ENCODE measurements at places on chromosomes 2 and 18.

GRCh38 chr2:58794103-58794502 lies 553.0 kb upstream of the FANCL start:
- DNase-seq: no peak

DNA sequence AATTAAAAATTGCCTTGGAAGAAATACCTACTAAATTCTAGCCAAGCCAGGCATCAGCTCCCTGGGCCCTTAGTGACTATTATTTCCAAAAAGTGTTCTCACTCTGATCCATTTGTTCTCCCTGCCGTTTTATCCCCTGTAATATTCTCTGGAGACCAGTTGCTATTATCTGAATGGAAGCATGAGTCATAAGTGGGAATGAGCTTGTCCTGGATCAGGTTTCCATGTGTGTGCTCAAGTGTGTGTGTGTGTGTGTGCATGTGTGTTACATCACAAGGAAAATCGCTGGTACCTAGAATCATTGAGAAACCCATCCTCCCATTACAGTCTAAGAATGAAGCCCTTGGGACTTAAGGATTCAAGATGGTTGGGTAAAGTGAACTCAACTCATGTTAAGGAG lies 130.3 kb upstream of the CXCR4 start:
- no peak for DNase-seq

- DNase-seq: peak; percentile 66
These were observed 23.0 kb downstream of the CYTIP start for GRCh38 chr2:157420771-157421323.

DNA sequence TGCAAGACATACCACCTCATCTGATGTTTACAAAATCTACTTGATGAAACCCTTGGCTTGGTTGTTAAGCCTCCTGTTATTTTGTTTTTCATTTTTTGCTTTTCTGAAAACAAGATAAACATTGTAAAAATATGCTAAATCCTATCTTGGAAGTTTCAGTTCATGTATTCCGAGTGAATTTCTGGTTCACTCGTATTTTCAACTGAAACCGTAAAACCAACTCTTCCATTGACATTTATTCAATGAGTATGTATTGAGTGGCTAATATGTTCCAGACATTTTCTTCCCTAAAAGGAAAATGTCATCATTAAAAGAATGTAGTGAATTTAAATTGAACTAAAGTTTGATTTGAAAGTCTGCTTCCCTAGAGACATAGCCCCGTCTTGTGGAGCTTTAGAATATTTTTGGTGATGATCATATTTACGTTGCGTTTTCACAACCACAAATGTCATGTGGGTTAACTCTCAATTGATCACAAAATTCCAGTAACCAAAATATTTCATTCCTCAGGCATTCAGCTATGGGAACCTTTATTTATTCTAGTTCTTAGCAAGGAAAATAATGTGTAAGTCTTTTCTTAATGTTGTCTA lies 204.2 kb downstream of the MBD2 start:
- DNase-seq: no peak

GRCh38 chr2:97747716-97748115 lies 34.3 kb downstream of the ZAP70 start:
- no peak for DNase-seq

DNA sequence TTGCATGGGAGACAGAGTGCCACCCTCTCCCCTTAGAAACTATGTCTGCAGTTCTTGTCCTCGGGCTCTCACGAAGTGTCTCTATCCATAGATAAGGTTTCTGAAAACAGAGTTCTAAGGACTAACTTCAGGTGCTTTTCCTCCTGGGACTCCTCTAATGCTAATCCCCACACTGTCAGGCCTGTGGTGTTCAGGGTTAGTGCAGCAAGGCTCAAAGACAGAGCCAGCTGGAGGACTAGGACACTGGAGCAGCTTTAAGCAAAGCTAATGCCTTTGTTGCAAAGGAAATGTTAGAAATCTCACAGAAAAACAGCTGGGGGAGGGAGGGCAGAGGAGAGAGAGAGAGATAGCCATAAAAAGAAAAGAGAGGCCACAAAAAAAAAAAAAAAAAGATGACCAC lies 824.0 kb upstream of the FSHR start:
- DNase-seq: no peak

GRCh38 chr2:190876631-190877030 lies 4.0 kb upstream of the GLS start:
- DNase-seq: no peak

GRCh38 chr2:223057569-223057968 lies 5.6 kb downstream of the KCNE4 start:
- no peak for DNase-seq

DNA sequence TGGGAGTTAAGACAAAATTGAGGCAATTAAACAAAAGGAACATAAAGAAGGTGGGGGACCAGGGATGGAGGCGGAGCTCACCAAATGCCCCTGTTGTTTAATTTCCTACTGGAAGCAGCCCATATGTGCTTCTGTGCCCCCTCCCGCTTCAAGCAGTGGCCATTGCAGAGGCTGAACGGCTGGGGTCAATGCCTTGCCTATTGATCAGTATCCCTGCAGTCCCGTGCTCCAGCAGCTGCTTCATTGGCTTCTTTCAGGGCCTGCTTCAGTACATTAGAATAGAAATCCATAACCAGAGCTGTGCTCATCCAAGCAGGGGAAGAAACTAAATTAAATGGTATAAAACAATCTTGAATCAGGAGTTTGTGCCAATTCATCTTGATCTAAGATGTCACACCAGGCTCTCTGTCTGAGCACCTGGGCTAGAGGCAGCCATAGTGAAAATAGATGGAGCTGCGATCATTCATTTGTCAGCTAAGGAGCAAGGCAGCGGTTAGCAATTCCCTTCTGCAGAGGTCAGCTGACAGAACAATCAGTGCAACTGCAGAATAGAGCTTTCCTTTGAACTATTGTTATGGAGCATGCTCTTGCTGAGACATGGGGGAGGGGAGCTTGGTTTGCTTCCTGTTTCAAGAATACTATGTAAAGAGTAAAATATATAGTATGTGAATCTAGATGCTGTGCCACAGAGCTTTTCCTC lies 222.4 kb downstream of the WDR7 start:
- peak; percentile 40 for DNase-seq

DNA sequence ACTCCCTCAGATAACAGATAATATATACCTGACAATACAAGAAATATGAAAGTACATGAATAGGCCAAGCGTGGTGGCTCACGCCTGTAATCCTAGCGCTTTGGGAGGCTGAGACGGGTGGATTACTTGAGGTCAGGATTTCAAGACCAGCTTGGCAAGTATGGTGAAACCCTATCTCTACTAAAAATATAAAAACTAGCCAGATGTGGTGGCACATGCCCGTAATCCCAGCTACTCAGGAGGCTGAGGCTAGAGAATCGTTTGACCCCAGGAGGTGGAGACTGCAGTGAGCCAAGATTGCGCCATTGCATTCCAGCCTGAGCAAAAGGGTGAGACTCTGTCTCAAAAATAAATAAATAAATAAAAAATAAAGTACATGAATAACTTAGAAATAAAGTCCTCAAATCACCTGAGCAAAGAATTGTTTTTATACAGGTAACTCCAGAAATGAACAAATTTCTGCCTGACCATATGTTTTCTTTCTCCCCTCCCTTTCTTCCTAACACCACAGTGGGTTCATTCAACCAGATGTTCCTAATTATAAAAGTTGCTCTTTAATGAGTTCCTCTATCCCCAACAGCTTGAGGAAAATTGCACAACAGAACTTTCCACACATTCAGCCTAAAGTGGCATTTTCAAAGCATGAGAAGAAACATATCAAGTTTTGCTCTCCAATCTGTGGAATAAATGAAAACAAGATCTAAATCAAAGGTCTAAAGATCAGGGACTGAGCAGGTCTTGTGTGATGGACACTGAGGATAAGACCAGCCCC lies 33.6 kb upstream of the AP1S3 start:
- no peak for DNase-seq

- no peak for DNase-seq
These were observed 150.4 kb upstream of the ID2 start for GRCh38 chr2:8531481-8531880.

DNA sequence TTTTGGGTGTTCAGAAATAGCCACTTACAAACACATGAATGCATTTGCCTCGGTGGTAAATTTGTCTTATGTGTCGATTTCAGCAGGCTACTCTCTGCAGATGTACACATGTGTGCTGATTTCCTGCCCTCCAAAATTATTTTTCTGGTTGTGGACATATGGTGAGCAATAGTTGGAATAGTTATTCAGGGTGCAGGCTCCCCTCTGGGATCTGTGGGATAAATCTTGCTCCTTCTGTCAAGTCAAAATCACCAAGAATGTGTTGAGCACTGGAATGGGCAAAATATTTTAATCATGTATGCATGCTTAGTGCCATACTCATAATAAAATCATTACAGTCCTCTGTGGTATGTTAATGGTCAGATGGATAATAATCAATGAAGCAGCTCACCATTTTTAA lies 684.5 kb downstream of the BCL11A start:
- DNase-seq: no peak
